Stimulated activated CD4-positive, alpha-beta T cell treated with anti-CD3 and anti-CD28 coated beads, Interleukin-4, amount 100 ng/mL, for 1 hour (primary cell): ENCODE measurements at places on chromosomes 16 and 17.

DNA sequence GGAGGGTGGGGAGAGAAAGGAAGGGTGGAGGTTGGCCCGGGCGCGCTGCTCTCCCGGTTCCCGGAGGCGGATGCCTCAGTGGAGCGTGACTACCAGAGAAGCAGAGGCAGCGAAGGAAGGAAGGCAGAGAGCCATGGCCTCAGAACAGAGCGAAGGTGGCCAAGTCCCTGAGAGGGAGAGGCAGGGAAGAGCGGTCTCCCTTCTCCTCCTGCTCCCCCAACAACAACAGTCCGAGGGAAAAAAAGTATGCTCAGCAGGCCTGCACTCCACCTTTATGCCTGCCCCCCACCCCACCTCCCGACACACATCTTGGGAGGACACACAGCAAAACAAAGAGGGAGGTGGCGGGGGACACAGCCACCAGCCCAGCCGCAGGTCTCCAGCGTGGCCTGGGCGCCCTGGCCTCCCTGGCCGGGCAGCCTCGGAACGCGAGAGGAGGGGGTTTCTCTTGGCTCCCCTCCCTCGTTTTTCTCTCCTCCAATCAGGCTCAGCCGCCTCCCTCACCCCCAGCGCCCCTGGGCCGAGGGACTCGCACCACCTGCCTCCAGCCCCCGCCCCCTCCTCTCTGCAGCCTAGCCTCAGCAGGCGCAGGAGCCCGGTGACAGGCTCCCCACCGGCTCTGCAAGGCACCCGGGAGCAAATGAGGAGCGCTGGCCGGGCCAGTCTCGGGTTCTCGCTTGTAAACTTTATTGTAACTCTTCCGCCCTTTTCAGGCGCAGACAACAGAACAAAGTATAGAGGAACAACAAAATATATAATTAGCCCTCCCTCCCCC, 1.1 kb upstream of the HOXB7 start:
- DNase-seq, result no peak

DNA sequence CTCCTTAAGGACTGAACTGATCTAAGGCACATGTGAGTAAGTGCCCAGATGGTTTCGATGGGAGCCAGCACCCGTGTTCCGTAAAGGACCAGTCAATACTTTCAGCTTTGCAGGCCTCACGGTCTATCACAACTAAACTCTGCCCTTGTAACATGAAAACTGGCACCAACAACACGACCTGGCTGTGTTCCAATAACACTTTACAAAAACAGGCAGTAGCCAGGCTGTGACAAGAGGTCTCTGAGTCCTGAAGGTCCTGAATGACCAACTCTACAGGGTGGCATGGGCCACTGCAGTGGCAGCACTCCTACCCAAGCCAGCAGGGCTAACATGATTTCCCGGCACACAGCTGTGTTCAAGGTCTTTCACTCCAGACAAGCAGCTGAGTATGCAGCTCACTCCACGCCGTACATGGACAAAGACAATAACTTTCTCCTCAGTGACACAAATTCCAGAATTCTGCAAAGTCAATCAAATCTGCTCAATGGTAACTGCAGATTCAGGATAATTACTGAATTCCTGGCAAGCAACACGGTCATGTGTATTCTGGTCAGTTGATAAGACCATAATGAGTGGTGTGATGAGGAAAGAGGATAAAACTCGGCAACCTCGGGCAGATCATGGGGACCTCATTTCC, 15.3 kb downstream of the NPLOC4 start:
- DNase-seq, result no peak

GRCh38 chr17:12256380-12256995, 235.8 kb downstream of the MAP2K4 start:
- no peak for DNase-seq

- DNase-seq, result no peak
Observed at GRCh38 chr17:48014595-48015111, 22.9 kb downstream of the COPZ2 start.

DNA sequence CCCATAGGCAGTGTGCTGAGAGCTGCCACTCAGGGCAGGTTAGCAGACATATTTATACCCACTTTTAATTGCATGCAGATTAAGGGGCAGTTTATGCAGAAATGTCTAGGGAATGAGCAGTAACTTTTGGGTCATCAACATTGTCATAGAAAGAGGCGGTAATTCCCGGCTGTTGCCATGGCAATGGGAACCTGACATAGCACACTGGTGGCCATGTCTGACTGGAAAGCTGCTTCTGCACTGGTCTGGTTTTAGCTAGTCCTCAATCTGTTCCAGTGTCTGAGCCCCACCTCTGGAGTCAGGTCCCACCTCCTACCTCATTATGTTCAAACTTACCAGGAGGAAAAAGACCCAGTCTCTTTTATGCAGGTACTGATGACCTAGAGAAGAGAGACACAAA, 31.5 kb upstream of the TNRC6C start:
- no peak for DNase-seq

DNA sequence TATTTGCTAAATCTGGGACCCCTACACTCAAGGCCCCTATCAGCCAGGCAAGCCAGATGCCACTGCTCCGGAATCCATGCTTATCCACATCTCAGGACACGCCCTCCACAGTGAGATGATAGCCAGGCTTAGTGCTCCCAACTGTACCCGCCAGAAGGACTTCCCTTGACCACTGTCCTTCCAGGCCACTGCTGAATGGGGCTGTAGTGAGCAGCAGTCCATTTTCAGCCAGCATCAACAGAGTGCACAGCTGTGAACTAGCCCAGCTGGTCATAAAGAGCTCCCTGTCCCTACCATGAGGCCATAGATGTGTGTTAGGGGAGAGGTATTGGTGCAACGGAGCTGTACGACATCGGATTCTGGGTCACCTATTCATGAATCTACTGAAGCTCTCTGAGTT, 13.0 kb upstream of the MED9 start:
- no peak for DNase-seq

DNA sequence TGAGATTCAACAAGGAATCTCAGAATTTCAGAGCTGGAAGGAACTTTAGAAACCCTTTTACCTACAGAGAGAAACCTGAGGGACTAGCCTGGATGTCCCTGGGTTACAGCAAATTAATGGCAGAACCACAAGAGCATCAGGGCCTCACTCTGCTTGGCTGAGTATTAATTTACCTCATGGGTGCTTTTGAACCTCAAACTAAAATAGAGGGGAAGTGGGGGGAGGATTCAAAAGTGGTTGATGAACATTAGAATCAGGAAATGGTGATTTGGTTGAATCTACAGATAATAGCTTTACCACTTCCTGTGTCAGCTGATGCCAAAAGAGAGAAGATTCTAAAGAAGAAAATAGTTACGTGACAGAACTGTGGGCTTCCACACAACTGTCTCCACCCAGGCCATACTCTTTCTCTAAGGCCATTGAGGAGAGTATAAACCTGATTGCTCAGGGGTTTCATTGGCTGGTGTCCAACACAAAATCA, 11.3 kb upstream of the SKAP1 start:
- DNase-seq, result no peak

DNA sequence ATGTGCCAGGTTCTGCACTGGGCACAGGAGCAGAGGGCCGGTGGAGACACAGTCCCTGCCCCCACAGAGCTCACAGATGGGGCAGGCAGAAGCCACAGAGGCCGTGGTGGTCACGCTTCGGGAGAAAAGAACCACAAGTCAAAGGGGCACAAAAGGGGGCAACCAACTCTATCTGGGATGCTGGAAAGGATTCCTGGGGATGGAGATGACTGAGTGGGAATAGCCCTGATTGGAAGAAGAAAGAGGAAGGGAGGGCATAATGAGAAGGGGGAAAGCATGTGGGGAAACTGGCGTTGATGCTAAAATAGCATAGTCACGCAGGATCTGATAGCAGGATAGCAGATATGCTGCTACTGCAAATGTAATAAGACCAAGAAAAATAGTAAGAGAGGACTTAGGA, 69.7 kb downstream of the VAT1L start:
- no peak for DNase-seq
